ENCODE measurements at places on chromosomes 3 and 15.

- DNase-seq = no peak
Observed at GRCh38 chr15:41900526-41901380, 6.9 kb upstream of the SPTBN5 start.

DNA sequence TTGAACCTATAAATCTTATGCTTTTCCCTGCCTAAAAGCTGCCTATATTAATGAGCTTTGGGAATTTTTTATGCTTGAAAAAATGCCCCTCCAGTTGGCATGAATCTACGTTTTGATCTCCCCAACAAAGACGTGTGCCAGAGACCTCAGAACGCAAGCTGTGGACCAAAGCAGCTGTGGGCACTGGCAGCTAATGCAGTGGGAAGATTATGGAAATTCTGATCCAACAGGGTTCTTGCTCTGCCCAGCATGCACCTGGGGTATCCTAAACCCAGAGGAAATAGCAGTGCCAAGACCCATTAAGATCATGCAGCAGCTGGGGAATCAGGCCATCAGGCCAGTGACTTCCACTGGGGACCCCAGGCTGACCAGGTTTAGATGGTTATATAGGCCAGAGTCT is 423.0 kb downstream of the ZBBX start:
- no peak for DNase-seq

- DNase-seq = no peak
Observed at GRCh38 chr15:70259640-70260508, 162.2 kb upstream of the TLE3 start.

DNA sequence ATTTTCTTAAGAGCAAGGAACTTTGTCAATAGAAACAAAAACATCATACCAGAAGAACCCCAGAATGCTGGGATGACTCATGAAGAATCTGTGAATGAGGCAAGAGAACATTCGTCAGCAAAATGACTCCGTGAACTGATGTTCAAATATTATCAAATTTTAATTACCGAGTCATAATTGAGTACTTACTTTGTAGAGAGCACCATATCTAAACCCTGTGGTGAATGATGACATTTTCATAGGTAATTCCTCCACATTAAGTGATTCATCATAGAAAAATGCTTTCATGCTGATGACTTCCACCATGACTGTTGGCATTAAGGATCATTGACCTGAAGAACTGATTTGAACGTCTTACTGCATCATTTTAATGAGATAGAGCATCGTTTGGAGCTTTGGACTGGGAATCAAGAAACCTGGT is 56.3 kb downstream of the PPARG start:
- DNase-seq = no peak

GRCh38 chr15:74390647-74391288 is 23.3 kb upstream of the CYP11A1 start:
- DNase-seq = no peak

GRCh38 chr15:33026614-33027013 is 167.9 kb downstream of the FMN1 start:
- no peak for DNase-seq

GRCh38 chr3:36796161-36796560 is 31.8 kb upstream of the DCLK3 start:
- DNase-seq = no peak

- DNase-seq = no peak
Observed at GRCh38 chr3:172370419-172370818, 77.8 kb downstream of the GHSR start.

GRCh38 chr3:78633626-78634025 is 1134.2 kb downstream of the ROBO1 start:
- no peak for DNase-seq

GRCh38 chr3:54572197-54572895 is 355.5 kb downstream of the LRTM1 start:
- no peak for DNase-seq

DNA sequence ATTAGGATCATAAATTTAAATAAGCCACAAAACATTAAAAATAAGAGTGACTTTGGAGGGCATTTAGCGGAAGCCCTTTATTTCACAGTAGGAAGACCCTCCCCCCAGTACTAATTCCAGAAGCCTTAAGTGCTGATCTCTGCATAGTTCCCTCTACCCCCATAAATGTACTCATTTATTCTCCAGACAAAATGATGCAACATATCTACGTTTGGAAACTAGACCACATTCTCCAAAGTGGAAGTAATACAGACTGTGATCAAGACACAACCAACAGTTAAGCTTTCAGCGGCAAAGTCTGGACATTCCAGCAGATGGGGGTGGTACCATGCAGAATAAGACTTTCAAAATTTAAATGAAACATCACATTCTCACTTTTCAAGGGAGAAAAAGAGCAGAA is 44.8 kb upstream of the RPS17 start:
- DNase-seq = no peak

DNA sequence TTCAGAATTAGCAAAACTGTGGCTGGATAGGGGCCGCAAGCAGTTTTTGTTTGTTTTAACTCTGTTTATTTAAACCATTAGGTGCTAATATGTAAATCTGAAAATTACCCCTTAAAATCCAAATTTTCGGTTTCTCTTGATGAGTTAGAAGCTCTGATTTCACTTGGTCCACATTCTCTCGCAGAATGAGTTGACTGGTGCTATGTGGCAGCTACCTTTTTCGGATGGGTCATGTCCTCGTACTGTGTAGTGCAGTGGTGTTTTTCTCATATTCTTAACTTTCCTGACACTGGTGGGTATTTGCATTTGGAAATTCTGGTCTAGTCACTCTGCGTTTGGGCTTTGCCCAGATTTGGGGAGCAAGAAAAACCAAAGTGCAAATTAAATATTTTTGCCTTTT is 87.1 kb downstream of the DIPK2A start:
- no peak for DNase-seq

DNA sequence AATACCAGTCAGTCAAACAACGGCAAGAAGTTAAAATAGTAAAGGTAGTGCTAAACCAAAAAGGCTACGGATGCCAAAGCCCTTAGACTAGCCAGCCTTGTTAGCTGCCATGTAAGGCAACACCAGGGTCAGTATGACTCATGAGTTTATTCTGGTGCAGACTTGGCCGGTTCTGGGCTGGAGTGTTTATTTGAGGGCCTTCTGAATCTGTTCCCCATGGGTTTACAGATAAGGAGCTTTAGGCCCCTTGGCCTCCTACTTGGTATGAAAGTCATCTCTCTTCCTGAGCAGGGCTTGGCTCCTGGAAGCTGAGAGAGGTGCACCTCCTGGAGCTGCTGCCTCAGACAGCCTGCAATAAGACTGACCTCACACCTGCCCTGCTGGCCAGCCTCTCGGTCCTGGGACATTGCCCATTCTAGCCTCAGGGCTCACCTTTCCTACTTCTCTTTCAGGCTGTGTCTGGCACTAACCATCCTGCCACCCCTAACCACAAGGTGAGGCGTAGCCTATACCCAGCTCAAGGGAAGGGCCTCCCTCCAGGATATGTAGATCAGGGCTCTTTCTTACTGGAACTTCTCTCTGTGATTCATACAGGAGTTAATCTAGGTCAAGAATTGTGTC is 10.4 kb upstream of the RTP1 start:
- no peak for DNase-seq

DNA sequence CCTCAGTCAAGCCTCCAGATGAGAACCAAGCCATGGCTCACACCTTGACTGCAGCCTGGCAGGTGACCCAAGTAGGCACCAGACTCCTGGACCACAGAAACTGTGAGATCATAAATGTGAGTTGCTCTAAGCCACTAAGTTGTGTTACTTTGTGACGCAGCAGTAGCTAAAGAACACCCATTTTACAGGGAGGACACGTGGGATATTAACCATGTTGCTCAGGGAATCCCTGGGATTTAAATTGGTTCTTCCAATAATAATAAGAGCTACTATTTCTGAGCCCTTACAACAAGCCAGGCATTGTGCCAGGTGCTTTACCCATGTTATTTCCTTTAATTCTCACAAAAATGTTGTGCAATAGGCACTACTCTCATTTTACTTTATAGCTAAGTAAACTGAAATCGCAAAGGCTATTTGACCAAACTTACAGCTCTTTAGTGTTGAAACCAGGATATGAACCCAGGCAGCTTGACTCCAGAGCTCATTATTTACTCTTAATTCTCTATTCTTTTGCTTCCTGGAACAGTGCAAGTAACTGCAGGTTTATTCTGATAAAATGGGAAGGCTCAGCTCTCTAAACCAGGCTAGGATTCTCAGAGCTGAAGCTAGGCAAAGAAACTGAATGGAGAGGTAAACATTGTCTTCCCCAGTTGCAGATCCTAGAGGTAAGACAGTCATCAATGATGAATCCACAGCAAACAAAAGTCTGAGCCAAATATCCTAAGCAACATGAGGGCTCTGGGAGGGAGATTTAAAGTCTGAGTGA is 294.4 kb downstream of the KBTBD8 start:
- no peak for DNase-seq

DNA sequence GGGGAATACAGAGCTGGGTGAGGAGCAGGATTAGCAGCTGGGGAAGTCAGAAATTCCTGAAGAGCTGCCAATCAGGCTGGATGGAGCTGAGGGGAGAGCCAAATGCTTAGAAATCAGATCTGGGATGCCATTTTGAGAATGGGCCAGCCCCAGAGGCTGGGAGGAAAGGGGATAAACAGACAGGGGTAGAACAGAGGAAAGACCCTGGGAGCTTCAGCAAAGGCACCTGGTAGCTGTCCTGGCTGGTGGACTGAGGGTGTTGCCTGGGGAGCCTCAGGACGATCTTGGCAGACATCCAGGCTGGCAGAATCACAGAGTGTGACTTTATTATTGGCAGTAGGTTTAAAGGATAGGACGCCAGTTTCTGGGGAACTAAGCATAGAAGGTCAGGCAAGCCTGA is 97.8 kb downstream of the SQOR start:
- no peak for DNase-seq

- DNase-seq = no peak
Observed at GRCh38 chr3:16607718-16608117, 2.5 kb upstream of the DAZL start.

- no peak for DNase-seq
Observed at GRCh38 chr3:64392001-64392400, 166.7 kb upstream of the PRICKLE2 start.

- no peak for DNase-seq
Observed at GRCh38 chr15:66777596-66778313, 75.7 kb downstream of the SMAD6 start.

- DNase-seq = no peak
Observed at GRCh38 chr3:40333416-40333815, 23.9 kb downstream of the EIF1B start.

DNA sequence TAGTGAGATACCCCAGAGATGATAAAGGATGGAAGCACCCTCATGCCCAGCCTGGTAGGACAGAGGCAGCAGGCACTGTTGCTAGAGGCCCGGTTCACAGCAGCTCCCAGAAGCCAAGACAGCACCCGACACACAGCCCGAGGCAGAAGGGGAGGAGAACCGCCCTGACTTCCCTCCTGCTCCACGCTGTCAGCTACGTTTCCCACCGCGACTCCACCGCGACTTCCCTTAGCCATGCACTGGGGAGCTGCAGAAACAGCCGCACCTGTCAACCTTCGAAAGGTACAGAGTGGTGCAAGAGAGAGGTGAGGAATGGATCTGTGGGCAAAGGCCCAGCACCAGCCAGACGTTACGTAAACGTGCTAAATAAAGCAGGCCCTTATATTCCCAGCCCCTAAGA is 529.2 kb downstream of the GABRG3 start:
- DNase-seq = no peak

DNA sequence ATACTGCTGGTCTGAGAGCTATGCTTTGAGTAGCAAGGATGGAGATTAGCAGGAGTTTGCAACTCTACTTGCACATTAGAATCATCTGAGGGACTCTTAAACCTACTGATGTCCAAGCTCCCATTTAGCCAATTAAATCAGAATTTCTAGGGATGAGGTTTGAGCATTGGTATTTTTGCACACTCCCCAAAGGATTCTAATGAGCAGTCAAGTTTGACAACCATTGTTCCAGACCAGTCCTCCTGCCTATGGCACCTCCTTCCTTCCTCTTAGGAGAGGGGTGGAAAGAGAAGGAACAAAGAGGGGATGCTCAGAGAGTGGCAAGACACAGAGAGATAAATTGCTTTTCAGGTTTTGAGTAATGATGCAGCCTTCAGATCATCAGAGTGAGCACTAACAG is 275.5 kb upstream of the ROPN1 start:
- DNase-seq = no peak

DNA sequence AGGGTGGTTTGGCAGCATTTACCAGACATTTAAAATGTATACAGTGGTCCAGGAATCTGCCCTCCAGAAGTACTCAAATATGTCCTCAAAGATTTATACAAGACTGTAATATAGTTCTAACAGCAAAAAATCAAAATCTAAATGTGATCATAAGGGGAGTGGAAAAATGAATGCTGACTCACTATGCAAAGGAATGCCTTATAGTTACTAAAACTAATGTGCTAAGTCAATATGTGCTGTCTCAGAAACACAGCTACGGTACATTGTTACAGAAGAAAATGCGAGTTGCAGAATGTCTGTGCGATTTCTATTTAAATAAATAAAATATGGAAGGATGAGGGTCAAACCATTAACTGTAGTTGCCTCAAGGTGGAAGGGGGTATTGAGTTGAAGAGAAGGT is 230.1 kb upstream of the UBE2E1 start:
- DNase-seq = no peak

DNA sequence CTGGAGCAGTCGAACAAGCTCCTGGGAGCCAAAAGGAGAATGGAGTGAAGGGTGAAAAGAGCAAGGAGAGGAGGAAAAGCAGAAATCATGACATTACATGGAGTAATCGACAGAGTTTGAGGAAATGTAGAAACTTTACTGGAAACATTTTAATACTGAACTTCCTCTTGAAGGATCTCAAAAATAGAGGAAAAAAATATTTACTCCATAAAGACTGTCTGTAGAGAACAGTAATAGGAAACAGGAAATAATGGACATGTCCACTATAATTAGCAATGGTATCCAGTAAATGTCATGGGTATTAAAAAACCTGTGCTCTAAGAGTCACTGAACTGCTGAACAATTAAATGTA is 53.0 kb downstream of the TBC1D2B start:
- DNase-seq = no peak

- DNase-seq = no peak
Observed at GRCh38 chr3:188338086-188338485, 184.1 kb downstream of the LPP start.

DNA sequence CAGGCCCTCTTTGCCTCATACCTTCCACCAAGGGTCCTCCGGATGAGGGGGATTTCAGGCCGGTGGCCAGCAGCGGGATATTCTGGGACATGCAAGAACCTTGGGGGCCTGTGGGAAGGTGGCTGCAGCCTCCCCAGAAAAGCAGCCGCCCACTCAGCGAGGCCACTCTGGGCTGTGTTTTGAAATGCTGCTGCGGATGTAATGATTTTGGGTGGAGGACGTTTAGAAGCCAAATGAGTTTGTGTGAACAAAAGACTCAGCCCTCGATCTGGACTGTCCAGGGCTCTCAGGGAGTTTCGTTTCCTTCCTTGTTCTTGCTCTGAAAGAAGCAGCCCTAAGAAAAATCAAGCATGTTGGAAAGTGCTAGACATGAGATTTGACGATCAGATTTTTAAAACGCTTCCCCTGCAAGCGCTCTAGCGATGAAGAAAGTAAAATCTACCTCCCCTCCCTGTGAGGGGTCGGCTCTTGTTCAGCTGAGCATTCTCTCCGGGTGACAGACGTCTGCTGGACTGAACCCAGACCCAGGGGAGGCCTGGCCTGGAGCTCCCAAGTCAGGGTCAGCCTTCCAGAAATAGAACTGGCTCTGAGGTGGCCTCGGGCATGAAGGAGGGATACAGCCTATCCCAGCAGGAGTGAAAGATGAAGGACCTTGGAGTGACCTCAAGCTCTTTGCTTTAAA is 12.9 kb downstream of the HEG1 start:
- DNase-seq = no peak

- no peak for DNase-seq
Observed at GRCh38 chr15:26129852-26130251, 266.7 kb upstream of the ATP10A start.

Measured in stimulated activated CD4-positive, alpha-beta T cell treated with anti-CD3 and anti-CD28 coated beads, Interleukin-1b, Interleukin-23, amount 100 ng/mL, for 24 hours (primary cell).